ENCODE measurements at places on chromosomes 2 and 18. TPM values are rescaled to one million over a fixed set of nuclear protein-coding genes. Genes with fewer than 3 reads are reported as not detected.

Gene KCNJ3
- not detected for total RNA-seq

Gene RGPD5
- 72.5 TPM for total RNA-seq

Gene LBH
- 335 TPM for total RNA-seq

Gene DNER
- not detected for total RNA-seq

Gene LOXHD1
- not detected for total RNA-seq

DNA sequence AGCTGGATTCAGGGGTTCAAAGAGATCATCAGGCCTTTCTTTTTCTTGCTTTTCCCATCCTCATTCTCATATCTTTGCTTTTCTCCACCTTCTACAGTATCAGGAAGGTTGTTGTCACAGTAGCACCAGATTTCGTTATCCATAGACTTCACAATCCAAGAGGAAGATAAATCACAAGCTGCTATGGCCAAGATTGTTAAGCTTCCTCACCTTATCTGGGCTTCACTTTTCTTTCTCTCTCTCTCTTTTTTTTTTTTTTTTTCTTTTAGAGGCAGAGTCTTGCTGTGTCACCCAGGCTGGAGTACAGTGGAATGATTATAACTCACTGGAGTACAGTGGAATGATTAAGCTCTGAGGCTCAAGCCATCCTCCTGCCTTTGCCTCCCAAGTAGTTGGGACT lies 93.5 kb downstream of the TTC27 start:
- DNase-seq, result no peak

Measured in CD4-positive, alpha-beta memory T cell (primary cell).